ENCODE measurements at places on chromosomes 7 and 10.

DNA sequence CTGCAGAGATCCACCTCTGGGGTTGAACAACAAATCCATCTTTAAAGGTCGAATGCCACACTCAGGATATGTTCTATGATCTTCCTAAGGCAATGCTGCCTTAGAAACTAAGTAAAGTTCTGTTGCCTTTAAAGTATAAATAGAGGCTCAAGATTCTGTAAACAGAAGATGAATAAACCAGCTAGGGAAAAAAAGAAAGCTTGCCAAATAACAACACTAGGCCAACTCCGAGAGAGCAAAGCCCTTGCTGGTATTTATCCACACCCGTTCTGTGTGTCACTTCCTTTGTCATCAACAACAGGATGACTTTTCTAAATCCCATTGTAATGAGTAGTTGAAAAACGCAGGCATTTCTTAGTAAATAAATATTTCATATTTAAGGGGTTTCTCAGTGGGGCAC is 330.0 kb upstream of the GLI3 start:
- no peak for DNase-seq

DNA sequence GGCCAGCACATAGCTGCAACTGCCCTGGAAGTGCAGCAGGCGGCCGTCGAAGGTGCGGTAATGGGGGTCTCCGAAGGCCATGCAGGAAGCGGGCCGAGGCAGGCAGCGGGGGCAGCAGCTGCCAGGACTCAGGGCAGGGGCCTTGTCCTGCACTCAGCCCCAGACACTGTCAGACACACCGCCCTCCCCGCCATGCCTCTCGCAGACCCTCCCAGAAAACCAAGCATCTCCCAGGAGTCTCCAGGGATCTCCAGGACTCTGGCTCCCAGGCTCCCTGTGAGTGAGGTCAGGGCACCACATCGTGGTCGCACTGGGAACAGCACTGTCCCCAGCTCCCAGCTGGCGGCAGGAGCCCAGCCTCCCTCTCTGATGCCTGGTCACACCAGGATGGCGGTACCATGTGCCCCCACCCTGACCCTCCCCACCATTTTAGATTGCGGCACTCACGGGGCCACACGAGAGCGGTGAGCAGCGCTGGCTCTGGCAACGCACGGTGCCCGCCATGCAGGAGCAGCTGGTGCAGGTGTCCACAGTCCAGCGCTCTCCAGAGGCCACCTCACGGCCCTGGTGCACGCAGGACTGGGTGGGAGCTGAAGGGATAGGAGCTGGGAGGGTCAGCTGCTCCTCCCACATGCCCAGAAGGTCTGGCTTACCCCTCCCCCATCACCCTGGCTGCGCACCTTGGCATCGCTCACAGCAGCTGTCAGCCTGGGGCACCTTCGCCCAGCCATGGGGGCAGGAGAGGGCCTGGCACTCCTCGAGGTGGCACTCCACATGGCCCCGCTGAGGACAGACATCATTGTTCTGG is 17.5 kb downstream of the ATP6V1F start:
- peak; percentile 90 for DNase-seq

- no peak for DNase-seq
These were observed 19.5 kb downstream of the DNAH11 start for GRCh38 chr7:21562385-21562784.

- DNase-seq = no peak
These were observed 94.8 kb upstream of the KCNMA1 start for GRCh38 chr10:77732213-77733003.

GRCh38 chr7:109549471-109550193 is 980.0 kb downstream of the DNAJB9 start:
- DNase-seq = no peak

- no peak for DNase-seq
These were observed 61.0 kb downstream of the VIPR2 start for GRCh38 chr7:159083698-159084068.

DNA sequence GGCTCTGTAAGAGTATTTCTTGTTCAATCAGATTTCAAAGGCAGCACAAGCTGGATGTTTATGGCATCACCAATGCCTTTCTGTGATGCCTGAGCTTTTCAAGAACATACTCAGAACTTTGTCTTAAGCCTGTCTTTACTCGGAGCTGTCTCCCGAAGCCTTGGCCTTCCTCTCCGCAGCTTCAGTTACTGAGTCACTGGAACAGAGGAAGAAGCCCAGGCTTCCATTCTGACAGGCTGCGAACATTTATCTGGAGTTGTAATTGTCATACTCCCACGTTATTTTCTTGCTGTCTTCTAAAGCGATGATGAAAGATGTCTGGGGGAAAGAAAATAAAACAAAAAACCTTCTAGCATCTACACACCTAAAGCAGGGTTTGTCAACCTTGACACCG is 43.9 kb downstream of the GRK5 start:
- no peak for DNase-seq

- no peak for DNase-seq
These were observed 65.7 kb downstream of the PWWP2B start for GRCh38 chr10:132462463-132463332.

DNA sequence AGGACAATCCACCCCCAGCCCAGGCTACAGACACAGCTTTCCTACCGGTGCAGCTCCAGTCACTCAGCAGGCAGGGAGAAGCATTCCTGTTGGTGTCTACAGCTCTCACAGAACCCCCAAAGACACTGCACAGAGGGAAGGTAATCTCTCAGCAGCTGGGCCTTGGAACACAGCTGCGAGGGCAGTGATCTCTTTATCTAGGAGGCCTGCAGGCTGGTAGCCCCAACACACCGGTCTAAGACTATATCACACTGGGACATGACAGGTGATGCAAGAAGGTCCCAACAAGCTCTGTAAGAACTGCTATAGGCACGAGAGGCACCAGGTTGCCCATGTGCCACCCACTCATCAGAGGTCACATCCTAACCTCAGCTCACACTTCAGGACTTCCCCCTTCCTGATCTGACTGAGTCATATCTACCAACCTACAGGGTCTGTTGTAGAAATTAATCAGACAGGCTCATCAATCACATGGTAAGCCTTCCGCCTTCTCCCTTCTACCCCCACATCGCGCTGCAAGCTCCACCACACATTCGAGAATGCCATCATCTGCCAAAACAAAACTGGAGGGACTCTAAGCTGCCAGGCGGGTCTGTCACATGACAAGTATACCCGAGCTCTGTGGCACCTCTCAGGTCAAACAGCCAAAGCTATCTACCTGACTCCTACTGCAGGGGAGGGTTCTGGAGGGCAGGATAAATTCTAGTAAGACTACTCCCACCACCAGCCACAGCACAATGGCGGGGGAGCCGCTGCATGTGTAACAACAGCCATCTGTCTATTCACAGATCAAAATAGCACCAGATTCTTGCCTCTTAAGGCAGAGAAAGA is 26.1 kb downstream of the FAM53B start:
- no peak for DNase-seq

GRCh38 chr10:127892743-127893142 is at the start of gene CLRN3:
TSS of gene CLRN3 (minus strand) at chr10:127892941. CDS start at chr10:127892784, 157 bp downstream.
- DNase-seq = no peak

DNA sequence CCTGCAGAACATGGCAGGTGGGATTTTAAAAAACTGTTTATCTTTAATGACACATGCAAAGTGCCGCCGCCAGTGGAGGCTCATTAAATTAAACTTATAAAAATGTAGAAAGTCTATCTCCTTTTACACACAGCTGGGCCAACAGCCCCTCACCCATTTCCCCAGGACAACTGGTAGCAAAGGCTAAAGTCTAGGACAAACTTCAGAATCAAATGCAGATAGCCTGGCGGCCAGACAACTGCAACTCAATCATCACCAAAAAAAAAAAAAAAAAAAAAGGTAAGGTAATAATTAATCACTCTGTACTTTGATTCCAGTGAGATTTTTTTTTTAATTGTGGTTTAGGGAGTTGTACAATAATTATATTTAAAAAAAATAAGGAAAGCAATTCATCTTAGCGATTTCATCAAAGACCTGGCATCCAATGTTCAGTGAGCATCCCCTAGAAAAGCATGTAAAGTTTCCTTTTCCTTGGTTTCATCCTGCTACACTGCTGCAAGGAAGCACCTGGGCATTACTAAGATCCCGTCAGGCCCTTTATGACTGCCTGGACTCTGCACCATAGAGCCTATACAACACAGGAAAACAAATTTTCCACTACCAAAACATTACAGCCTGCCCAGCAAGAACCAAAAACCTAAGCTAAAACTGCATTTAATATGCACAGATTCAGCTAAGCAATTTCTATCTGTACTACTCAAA is 98.5 kb downstream of the GRB10 start:
- DNase-seq = no peak

- DNase-seq = no peak
These were observed 193.4 kb downstream of the CCDC3 start for GRCh38 chr10:12808014-12808613.

DNA sequence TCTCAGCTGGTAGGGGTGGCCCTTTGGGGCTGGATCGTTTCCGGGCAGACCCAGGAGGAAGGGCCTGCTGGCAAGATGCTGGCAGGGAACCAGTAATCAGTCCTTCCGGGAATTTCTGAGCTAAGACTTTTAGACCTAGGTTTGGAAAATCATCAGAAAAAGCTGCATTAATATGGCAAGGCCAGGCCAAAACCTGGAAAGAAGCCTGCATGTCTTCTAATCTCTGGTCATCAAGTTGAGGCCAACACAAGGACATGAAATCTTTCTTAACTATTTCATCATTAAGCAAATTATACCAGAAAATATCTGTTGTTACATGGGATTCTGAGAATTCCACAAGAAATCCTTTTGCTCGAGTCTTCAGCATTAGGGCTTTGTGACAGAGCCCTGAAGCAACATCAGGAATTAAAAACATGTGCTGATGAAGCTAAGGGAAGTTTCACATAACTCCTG is 19.9 kb downstream of the CPA1 start:
- DNase-seq = no peak

DNA sequence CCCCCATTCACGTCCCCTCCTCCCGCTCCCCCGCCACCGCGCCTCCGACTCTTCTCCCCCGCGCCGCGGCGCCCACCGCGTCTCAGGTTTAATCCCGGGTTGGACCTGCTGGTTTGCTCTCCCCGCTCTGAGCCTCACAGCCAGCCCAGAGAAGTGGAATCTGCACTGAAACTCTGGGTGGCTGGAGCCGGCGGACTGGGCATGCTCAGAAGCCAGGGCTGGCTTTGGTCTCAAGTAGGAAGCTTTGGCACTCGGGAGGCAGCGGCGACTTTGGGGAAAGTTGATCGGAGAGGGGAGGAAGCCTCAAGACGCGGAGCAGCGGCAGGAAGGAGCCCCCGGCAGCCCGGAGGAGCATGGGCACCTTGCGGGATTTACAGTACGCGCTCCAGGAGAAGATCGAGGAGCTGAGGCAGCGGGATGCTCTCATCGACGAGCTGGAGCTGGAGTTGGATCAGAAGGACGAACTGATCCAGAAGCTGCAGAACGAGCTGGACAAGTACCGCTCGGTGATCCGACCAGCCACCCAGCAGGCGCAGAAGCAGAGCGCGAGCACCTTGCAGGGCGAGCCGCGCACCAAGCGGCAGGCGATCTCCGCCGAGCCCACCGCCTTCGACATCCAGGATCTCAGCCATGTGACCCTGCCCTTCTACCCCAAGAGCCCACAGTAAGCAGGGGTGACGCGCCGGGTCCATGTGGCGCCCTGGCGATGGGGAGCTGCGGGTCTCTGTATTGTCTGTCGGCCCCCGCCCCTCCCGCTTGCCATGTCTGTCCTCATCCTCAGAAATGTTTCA is at the start of gene PRKG1:
PRKG1 (plus strand) TSS at position 250 of the 791 bp plus-strand sequence.
- DNase-seq = peak; percentile 91

DNA sequence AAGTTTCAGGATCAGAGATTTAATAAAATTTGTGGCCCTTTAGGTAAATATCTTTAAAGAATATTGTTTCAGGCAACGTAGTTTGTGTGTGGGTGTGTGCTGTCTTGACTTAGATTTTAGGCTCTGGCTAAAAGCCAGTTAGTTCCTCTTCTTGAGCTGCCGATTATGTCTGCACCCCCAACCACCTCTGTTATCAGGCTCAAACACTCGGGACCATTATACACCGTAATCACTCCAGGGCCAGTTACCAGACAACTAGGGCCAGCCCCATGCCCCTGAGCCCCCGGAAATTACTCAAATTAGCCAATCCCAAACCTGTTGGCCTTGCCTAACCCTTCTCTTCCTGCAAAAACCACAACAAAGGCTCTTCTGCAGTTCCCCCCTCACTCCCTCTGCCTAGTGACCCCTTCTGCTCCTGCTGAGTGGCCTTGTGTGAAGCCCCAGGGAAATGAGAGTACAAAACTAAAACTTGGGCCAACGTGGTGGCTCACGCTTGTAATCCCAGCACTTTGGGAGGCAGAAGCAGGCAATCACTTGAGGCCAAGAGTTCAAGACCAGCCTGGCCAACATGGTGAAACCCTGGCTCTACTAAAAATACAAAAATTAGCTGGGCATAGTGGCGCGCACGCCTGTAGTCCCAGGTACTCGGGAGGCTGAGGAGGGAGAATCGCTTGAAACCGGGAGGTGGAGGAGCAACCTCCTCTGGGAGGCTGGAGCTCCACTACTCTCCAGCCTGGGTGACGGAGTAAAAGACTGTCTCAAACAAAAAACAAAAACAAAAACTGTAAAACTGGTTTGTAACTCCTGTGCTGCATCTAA is 9.2 kb upstream of the HNRNPF start:
- no peak for DNase-seq
